ENCODE measurements at places on chromosomes 11 and 22.
A peak's percentile ranks its signal among the peaks of the same experiment; 100 is the strongest.

GRCh38 chr22:22558972-22559603, at the start of gene PRAME:
Gene PRAME (minus strand): TSS chr22:22559265. CDS start chr22:22556832, 2,433 bp downstream.
- no peak for DNase-seq

DNA sequence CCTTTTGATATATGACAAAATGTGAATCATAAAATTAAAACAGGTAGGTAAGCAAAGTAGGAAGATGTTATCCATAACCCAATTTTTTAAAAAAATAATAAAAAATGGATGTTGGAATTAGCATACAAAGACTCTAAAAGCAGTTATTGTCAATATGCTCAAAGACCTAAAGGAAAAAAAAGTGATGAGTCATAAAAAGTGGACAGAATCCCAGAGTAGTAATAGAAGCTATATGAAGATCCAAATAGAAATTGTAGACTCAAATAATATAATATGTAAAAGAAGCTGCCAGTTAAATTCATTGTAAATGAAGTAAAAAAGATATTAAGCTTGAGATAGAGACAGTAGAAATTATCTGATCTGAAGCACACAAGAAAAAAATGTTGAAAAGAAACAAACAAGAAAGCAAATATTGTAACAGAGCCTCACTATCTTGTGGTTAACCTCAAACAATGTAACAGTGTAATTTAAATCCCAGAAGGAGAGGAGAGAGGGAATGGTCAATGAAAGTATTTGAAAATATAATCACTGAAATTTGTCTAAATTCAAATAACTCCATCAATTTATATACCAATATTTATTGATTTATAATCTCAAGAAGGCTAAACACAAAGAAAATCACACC, 773.4 kb upstream of the RAG2 start:
- DNase-seq = no peak

- no peak for DNase-seq
Observed at GRCh38 chr11:30786256-30787110, 200.3 kb upstream of the MPPED2 start.

DNA sequence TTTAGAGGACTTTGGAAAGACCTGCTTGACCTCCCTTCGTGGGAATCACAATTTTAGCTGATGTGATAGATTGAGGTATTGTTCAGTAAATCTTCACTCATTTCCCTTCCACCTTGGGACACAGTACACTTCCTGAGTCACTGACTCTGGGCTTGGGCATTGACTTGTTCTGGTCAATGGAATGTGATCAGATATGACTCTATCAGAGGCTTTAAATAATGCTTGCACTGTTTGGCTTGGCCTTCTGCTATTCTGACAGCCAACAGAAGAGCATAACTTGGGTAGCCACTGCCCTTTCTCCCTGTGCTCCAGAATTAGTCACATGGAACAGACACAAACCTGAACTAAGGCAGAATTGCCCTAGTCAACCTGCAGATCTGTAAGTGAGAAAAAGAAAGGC, 12.5 kb downstream of the PRR5L start:
- no peak for DNase-seq

DNA sequence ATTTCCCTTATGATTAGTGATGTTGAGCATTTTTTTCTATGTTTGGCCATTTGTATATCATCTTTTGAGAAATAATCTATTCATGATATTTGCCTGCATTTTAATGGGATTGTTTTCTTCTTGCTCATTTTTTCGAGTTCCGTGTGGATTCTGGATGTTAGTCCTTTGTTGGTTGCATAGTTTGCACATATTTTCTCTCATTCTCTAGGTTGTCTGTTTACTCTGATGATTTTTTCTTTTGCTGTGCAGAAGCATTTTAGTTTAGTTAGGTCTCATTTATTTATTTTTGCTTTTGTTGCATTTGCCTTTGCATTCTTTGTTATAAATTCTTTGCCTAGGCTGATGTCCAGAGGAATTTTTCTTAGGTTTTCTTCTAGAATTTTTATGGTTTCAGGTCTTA, 87.3 kb downstream of the METTL15 start:
- DNase-seq = no peak

GRCh38 chr22:42286205-42286604, 15.8 kb upstream of the TCF20 start:
- DNase-seq = no peak

- DNase-seq = no peak
Observed at GRCh38 chr11:118136801-118137200, 15.8 kb downstream of the SCN4B start.

DNA sequence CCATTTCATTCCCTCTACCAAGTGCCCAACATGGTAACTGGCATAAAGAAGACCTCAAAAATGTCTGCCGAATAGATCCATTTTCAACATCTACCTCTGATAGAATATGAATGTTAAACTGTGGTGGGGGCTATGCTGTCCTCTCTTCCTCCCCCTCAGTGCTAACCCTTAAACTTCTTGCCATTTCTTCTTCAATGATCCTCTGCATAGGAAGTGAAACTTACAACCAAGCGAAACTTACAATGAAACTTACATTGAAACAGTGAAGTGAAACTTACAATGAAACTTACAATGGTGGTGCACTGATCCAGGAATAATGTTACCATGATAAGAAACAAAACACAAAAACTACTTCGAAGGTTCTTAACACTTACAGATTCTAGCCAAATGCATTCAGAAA, 4.7 kb downstream of the RTCB start:
- no peak for DNase-seq

DNA sequence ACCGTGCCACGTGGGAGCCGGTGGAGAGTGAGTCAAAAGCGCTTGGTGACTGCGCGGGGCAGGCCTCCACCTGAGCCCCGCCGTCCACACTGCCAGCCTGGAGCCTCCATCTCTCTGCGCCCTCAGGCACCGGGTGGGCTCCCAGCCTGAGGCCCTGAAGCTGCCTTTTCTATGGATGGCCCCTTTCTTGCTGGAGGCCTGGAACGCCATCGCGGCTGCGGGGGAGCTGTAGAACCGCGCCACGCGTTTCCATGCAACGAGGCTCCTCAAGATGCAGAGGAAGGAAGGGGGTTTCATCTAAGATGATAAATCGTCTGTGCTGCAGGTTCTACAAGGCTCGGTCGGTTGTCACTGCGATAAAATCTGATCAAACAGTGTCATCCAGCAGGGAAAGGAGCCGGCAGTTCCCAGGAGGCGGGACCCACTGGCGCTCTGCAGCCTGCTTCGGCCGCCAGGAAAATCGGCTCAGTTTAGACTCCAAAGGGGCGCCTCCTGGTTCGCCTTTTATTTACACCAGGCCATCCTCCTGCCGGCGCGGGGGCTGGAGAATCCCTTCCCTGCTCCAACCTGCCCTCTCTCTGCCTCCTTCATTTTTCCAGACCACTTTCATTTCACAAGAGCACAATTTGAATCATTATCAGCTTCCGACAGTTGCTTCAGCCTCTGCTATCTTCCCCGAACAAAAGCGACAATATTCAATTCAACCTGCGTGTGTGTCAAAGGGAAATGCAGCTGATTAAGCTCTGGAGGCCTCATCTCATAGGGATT, 624.4 kb downstream of the BRD1 start:
- DNase-seq = peak; percentile 13

GRCh38 chr11:76062733-76063132, 143.6 kb downstream of the WNT11 start:
- DNase-seq = no peak

DNA sequence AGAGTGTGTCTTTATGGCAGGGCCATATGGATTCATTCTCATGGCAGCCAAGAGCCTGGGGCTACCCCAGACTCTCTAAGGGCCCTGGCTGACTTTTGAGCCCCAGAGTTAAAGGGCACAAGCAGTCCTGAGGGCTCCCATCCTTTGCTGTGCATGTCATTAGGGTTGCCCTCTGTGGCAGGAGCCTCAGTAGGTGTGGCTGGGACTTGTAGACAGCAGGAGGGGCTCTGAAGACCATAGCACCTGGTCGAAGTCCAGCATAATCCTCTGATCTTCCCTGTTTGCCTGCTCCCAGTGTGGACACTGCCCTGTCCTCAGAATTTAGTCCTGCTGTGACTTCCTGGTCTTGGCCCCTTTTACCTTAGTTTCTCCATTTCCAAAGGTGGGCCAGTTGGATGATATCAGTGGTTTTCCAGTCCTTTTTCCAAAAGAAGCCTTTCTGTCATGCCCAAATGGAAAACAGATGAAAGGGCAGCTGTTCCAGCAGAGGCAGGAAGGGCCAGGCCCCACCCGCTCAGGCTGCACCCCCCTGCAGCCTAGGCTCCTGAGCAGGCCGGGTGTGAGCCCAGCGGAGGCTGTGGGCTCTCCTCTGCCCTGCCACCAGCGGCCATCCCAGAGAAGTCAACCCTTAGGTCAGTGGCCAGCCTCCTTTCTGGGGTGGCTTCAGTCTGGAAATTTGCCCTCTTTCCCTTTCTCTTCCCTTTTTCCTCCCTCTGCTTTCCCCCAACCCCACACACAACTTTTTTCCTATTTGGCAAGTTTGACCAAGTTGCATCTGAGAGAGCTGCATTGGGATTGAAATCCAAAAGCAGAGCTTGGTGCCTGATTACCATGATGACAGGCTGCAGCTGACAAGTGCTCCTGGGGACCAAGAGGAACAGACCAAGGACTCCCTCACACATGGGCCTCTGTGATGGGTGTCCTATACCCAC, 32.8 kb upstream of the SUSD2 start:
- DNase-seq = no peak

DNA sequence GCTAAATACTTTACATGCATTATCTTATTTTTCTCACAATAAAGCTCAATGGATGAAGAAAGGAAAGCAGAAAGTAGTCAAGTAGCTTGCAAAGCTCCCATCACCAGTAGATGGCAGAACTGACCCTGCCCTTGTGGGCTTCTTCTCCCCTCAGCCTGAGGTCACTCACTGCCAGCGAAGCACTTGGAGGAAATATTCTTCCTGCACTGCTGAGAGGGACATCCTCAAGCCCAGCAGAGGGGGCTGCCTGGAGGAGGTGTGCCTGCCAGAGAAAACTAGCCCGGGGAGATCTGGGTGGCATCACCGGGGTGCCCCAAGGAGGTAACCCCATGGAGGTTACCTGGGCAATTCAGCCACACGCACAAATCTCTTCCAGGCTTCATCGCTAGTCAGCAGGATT, 6.6 kb downstream of the APOL4 start:
- peak; percentile 73 for DNase-seq

DNA sequence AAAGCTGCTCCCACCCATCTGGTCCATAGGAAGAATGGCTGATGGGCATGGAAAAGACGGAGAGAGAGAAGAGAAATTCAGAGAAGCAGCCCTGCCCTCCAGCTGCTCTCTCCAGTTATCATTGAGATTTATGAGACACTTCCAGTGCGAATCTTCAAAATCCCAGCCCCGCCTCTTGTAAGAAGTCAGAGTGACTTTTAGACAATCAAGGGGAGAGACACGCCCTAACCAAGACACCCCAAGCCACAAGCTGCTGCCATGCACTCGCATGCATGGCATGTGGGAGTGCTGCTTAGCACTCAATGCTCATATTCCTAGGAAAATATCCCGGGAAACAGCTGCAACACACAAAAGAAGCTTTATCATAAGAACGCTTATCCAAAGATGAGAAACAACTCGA, 110.6 kb upstream of the BID start:
- no peak for DNase-seq

DNA sequence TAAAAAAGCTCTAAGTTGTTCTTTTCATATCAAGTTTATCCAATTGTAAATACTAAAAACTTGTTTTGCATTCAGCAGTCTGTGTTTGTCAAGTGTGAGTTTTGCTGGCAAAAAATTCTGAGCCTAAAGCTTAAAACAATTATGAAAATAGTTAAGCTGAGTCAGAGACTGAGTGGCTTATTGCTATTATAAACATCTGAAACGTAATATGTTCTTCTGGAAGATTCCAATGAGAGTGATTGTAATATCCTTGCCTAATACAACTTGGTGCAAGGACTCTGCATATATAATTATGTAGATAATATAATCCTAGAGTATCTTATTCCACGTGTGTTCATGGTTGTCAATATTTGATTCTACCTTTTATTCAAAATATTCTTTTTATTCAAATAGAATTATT, 14.1 kb upstream of the NUP50 start:
- DNase-seq = no peak

DNA sequence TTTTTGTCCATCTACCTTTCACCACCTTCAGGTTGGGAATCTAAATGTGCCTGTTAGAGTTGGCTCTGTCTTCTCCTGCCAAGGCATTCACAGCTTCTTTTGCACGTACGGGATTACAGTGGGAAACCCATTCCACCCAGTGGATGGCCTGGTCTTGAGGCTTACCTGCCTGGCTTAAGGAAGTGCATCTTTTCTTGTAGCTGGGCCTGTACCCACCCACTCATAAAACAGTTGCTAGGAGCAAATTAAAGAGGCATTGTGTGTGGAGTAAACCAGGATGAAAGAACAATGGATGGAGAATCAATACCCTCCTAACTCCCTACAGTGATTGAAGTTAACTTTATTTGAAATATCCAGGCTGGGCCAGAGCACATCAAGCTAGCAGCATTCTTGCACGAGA, 71.6 kb downstream of the TEAD1 start:
- no peak for DNase-seq

DNA sequence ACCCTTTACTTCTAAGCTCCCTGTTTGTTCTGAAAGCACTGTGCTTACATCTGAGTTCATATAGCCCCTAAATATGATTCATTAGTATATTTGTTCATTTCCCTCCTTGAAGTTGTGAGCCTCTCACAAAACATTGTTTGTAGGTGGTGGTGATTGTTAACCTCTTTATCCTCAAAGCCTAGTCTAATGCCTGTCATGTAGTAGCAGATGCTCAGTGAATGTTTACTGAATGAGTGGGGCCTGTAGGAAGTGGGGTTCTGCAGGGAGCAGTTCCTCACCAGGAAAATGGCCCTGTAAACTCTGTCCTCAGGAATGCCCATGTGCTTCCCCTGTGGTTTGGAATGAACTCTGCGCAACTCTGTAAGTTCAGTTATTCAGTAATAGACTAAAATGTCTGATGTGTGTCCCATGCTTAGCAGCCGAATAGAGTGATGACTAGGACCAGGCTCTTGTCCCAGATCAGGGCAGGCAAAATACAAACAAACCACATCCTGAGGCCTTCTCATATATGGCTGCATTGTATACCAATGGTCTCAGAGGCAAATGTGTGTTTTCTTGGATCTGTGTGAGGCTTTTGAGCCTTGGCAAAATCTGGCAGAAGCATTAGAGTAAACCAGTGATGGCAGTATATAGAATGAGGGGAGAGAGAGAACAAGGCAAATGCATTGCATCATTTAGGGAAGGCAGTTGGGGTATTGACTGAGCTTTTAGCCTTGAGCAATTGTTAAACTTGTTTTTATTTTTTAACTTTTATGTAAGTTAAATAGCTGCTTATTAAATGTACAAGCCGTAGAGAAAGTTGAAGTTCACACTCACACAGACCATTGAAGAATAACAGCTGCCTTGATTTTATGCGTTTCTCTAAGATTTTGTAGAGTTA, 91.4 kb upstream of the BIRC3 start:
- no peak for DNase-seq

- DNase-seq = peak; percentile 93
Observed at GRCh38 chr11:819129-819931, 616 bp downstream of the PNPLA2 start.

DNA sequence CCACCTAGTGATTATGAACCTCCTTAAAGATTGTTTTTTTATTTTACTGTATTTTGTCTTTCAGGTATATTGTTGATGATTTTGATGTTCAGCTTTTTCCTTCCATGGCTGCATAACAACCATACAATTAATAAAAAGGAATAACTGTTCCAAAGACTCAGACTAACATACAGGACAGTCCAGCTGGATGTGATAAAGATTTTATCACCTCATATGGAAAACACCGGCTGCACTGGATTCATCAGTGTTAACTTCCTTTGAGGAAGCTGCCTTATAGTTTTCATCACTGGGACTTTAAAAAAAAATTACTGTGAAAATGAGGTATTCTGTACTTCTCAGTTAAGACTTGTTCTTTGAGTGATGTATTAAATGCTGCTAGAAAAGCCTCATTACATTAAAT, 19.5 kb downstream of the AQP11 start:
- DNase-seq = no peak
